ENCODE measurements at places on chromosomes 3 and 15.

DNA sequence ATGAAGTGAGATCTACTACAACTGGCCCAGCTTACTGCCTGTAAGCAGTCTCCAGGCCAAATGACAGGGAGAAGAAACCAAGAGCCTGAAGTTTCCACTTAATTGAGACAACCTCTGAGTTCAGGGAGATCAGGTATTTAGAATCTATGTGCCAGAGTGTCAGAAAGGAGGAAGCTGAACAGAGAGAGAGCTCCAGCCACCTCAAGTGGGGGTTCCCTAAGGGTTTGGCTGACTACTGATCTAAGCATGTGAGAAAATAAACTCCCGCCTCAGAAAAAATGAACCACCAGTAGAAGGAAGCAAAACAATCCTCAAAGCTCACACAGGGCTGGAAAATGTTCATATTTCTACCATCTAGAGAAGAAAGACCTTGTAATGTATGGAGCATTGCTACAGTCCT, 25.0 kb downstream of the ADAM10 start:
- DNase-seq: no peak

DNA sequence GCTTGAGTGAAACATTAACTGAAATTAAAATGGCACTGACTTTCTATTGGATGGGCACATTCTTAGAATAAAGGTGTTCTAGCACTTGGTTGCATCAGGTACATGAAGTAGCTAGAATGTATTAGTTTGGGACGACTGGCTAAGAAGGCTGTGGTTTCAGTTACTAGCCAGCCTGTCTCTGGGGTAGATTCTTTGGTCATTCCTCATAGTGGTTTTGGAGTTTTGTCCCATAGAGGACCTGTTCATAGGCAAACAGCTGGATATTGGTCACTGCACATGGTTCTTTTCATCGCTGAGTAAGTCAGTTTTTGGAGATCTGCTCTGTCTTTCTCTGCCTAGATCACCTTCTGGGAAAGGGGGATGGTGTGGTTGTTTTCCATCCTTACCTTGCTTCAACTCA, 55.3 kb downstream of the ADAMTSL3 start:
- DNase-seq: no peak

- DNase-seq: no peak
These were observed 5.7 kb upstream of the ARL14 start for GRCh38 chr3:160671231-160671630.

DNA sequence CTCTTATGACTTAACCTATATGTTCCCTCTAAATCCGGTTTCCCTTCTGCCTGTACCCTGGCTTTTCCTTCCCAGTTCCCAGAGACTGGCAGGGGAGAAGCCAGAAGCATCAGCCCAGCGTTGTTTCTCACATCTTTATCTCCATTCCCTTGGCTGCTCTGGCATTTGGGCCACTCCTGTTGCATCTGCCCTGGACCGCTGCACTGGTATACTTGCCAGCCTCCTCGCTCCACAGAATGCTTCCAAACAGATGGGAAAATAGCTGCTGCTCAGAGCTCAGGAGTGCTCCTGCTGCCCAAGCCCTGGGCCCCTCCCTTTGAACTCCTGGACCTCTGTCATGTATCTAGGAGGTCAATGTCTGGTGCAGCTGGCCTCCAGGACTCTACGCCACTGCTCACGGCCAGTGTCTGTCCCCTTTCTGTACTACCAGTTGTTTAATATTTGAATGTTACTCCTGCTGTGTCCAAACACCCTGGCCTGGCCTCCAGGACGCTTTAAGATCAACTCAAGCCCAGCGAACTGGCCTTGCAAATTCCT, 6.8 kb downstream of the SPINT1 start:
- no peak for DNase-seq

- DNase-seq: no peak
These were observed 170.3 kb downstream of the NECTIN3 start for GRCh38 chr3:111241960-111242359.

DNA sequence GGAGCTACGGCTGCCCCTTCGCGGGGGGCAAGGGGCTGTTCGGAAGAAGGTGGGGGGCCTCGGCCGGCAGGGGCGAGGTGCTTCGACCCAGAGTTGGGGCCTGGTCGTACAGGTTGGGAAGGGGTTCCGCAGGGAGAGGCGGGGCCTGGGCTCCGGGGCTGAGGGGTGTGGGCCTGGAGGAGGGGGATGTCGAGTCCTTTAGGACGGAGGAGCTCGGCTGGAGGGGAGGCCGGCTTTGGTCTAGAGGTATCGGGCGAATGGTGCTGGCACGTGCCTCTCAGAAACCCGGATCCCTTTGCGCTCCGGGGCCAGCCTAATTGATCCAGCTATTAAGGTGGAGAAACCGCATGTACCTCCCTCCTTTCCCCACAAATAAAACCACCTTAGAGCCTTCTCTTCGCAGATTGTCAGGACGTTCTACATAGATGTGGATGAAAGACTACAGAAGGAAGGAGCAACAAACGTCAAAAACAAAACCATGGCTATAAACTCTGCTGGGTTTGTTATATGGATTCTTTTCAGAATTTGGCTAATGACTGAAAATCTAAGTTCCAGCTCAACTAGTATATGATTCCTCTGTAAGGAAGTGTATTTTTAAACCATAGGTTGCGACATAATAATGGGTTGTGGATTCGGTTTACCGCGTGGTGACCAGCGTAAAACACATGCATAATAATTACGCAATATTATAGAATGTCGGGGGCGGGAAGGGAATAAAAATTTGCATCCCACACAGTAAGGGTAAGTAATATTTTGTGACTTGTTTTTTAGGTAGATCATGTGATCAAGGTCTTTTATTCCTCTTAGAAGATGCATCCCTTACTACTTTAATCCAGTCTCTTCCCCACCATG, 644 bp upstream of the NGLY1 start:
- DNase-seq: no peak

GRCh38 chr3:13670292-13670691, 121.4 kb downstream of the FBLN2 start:
- DNase-seq: no peak

DNA sequence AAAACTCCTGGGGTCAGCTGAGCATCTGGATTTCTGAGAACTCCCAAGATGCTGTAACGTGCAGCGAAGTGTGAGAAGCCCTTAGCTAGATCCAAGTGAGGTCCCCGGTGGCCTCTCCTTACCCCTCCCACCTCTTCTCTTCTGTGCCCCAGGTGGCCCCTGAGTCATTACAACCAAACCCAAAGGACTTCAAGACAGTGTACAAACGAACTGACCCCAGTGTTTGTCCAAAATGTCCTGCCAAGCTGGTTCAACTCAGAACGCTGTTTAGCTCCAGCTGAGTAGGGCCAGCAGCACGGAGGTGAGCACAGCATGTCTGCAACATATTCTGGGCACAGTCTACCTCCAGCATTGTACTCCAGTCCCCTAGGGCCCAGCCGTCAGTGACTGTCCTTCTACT, 73.9 kb upstream of the OXTR start:
- DNase-seq: no peak
